ENCODE measurements at places on chromosomes 13 and 19.

GRCh38 chr13:21812192-21812626 is 141.3 kb downstream of the FGF9 start:
- DNase-seq = no peak

GRCh38 chr19:33590224-33590623 is 31.5 kb upstream of the CHST8 start:
- no peak for DNase-seq

DNA sequence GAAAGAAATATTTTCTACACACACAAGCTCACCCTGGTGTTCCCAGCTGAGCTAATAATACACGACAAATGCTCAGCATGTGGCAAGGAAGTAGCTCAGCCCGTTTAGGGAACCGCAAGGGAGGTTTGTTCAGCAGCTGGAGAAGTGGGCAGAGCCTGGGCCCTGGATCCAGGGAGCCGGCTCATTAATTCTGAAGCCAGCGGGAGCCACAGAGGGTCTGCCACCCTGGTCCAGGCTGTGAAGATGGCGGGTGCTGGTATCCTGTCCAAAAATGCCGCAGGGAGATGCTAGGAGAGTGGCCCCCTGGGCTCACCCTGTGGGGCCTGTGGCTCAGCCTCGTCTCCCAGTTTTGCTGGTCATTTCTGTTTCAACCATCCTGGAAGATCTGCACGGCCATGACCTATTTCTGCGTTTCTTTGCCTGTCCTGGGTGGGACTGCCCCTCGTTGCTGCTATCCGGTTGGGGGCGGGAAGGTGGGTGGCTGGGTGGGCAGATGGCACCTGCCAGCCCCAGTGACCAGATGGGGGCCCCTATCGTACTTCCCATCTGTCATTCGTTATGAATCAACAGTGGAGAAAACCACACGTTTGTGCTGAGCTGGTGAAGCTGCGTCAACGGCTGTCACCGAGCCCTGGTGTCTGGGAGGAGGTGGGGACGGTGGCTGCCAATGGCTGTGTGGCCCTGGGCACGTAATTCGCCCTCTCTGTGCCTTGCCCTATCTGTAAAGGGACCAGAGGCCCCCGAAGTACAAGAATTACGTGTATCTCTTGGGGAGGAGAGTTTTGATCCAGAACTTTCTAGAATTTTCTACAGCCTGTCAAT is 2.7 kb upstream of the GNA15 start:
- peak; percentile 81 for DNase-seq

DNA sequence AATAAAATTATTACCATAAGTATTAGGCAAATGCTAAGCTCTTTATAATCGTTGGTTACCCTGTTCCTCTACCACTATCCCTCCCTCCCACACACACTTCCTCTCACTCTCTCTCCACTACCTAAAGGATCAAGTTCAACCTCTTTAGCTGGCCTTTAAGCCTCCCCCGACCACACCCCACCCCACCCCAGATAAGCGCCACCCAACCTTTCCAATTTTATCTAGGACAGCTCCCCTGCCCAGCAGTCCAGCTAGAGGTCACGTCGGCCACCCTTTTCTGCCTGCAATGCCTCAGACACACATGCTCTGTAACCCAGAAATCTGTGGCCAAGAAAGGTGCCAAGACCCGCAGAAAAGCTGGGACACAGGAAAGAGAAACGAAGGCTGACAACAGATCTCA is 1.1 kb downstream of the LYPD4 start:
- no peak for DNase-seq

GRCh38 chr13:98466634-98467236 is 110.2 kb downstream of the STK24 start:
- DNase-seq = no peak

DNA sequence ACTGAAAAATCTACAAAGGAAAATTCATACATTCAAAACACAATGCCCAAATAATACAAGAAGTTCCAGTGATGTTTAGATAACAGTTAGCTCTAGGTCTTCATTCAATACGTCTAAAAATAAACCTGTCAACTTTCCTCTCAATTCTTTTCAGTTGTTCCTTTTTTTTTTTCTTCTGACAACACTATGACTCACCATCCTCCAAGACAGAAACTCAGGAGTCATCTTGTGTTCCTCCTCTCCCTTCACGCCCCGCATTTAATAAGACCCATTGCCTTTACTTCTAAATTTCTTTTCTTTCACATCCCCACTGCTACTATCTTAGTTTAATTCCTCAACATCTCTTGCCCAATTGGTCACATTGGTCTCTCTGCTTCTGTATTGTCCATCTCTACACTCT is 759.9 kb downstream of the GPC5 start:
- no peak for DNase-seq

DNA sequence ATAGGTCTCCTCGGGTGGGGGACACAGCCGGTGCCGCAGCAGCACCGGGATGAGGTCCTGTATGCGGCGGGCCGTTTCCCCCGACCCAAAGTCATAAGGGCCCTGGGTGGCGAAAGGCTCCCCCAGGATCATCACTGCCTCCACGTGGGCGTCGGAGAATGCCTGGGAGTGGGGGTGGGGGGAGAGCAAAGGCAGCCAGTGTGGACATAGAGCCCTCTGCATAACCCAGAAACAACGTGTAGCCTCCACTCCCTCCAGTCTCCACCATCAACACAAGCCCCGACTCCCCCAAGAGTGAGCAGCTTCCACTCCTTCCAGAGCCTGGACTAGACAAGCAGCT is 1.7 kb upstream of the NUMBL start:
- DNase-seq = no peak

DNA sequence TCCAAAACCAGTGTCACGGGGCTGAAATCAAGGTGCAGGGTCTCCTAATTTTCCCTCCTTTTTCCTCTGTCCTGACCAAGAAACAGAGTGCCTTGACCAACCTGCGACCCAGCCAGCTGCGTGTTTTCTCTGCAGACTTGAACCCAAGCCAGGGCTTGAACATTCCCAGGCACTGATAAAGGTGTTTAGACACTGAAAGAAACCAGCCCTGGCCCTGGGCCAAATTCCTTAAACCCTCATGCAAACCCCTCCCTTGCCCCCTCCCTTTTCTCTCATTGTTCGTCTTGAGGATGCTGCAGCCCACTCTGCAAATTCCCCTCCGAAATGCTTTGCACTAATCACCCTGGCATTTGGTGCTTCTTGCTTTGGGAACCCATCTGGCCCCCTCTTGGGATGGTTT is 9.5 kb upstream of the FFAR2 start:
- no peak for DNase-seq

DNA sequence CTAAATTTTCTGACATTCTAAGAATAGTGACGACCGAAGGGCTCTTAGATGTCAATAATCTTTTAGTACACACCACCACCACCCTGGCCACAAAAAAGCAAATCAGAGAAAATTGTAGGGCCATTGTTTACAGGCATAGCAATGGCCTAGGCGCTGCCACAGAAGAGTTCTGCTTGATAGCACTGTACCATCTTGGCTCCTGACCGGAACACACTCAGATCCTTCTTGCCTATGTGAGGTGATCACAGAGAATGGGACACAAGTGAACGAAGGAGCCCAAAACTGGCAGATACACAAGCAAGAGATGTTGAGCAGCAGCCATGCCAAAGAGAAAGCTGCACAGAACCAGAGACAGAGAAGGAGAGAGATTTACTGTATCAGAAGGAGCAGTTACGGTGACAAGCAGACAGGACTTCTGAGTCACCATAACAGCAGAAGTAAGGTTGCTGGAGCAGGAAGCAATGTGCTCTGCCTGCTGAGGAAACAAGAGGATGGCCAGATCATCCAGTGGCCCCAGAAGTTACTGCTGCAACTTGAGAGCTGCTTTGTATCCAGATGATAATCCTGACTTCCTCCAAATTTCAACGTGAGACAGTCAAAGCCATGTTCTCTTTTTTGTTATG is 105.2 kb downstream of the SLITRK6 start:
- DNase-seq = no peak

DNA sequence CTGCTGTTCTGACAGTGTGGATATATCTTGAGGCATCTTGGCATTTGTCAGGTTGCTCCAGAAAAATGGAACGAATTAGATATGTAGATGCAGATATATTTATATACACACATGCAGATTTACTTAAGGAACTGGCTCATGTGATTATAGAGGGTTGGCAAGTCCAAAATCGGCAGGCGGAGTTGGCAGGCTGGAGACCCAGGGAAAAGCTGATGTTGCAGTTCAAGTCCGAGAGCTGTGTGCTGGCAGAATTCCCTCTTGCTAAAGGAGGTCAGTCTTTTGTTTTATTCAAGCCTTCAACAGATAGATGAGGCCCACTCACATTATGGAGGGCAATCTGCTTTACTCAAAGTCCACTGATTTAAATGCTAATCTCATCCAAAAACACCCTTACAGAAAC is 24.4 kb upstream of the CSNK1A1L start:
- no peak for DNase-seq

GRCh38 chr19:55836340-55836739 is at the start of gene NLRP4:
Gene NLRP4 (plus strand): TSS chr19:55836540. CDS start chr19:55852081, 15,541 bp downstream.
- DNase-seq = no peak

DNA sequence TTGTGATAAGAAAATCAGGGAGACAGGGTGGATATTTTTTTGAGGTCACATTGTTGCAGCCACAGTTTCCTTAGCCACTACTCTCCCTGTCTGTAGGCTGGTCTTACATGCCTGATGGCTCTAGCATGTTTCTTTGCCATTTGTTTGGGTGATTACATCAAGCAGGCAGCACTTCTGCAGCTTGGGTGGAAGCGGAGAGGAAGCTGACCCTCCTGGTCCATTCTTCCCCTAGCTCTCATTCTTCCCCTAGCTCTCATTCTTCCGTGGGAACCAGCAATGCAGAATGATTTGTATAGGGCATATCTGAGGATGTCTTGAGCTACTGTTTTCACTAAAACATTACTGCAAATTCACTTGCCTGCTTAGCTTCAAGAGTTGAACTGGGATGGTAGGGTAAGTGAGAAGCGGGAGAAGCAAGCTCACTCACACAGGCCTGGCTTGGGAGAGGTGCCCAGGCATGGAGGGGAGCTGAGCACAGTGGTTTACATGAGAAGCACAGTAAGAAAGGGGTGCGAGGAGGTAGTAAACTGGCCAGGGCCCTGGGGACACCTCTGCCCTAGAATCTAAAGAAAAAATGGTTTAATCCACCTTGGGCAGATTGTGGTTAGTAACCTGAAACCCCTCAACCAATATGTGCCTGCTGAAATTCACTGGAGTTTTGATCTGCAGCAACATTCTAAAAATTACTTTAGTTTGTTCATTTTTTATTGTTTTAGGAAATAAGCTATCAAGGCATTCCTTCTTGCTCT is 538.9 kb downstream of the RFC3 start:
- no peak for DNase-seq

DNA sequence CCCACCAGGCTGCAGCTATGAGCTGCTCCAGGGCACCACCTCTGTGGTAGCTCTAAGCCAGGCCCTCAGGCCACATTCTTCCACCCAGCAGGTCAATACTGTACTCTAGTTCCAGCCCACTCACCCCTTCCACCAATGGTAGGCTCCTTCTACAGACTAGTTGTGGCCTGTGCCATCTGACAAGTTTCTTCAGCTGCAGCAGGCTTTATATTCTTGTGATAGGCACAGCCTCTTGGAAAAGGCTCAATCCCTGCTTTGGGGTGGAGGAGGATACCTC is 8.5 kb downstream of the MICU2 start:
- no peak for DNase-seq

- no peak for DNase-seq
Observed at GRCh38 chr13:85819513-85819912, 20.3 kb upstream of the SLITRK6 start.

DNA sequence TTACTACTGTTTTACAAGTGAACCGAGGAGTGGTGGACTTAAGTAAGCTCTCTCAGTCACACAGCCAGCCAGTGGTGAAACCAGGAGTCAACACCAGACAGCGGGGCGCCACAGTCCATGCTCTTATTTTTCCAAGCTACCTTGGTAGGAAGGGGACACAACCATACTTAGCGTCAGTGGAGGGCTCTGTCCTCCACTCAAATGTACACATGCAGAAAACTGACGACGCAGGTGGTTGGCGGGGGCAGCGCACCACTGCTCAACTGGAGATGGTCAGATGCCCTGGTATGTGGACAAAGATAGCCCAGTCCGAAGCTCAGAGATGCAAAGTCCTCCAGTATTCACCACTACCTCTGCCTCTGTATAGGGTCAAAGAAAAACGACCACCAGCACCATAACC is 1.1 kb downstream of the ZNF667 start:
- no peak for DNase-seq

DNA sequence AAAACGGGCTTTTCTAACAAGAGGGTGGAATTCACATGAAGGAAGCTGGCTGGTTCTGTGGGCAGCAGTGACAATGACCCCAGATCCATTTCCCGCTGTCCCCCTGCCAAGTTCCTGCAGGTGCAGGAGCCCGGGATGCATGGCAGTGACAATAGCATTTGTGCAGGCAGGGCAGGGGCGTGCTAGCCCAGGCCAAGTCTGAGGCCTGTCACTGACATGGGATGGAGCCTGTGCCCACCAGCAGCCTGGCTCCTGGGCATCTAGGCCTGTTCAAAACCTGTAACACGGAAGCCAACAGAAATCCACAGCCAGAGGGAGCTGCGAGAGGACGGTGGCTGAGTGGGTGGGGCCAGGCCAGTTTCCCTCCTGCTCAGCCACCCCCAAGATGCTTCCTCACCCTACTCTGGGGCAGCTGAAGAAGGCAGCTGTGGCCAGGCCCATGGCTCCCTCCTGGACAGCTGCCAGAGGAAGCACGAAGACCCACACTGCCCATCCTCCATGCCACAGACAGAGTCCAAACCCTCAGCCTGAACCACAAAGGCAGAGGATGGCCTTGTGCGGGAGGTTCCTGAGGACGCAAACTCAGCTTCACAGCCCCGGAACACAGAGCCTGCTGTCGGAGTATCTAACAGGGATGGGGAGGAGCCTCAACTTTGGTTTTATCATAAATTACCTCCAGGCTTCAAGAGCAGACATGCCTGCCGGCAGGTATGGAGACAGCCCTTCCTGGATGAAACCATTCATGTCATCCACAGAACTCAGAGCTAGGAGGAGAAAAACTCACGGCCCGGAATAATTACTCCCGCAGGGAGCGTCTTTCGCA is 74.0 kb downstream of the CEBPG start:
- no peak for DNase-seq

DNA sequence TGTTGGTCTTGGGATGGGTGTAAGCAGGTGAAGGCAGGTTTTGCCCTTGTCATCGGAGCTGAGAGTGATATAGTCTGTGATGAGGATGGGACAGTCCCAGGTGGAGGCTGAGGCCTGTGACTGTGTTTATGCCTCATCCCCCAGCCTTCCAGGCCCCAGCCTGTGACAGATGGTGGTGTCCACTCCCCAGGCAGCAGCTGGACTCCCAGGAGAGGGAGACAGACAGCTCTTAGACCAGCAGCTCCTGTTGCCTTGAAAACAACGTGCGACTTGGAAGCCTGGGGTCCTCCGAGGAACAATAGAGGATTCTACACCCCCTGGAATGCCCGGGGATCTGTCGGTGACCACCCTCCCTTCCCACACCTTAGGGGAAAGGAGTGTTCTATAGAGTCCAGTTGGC is 63.8 kb downstream of the CHST8 start:
- no peak for DNase-seq
